RWPE2 (cell line): ENCODE measurements at places on chromosomes 6 and 20.

GRCh38 chr20:59483481-59483880, 120.9 kb upstream of the PHACTR3 start:
- DNase-seq = peak; percentile 59

DNA sequence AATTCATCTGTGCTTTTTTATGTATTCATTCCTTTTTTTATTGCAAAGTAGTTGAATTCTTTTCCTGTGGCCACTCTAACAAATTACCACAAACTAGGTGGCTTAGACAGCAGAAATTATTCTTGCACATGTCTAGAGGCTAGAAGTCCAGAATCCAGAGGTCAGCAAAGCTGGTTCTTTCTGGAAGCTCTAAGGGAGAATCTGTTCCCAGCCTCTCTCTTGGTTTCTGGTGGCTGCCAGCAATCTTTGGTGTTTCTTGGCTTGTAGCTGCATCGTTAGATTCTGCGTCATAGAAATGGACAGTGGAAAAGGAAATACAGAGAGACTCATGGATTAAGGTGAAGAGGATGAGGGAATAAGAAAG, 39.3 kb downstream of the GSTA2 start:
- no peak for DNase-seq

DNA sequence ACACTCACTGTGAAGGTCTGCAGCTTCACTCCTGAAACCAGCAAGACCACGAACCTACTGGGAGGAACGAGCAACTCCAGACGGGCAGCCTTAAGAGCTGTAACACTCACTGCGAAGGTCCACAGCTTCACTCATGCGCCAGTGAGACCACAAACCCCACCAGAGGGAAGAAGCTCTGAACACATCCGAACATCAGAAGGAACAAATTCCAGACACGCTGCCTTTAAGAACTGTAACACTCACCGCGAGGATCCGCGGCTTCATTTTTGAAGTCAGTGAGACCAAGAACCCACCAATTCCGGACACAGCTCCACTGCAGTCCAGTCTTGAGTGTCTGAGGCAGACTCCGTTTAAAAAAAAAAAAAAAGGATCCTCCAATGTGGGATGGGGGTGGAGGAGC, 60.4 kb upstream of the ERVFRD-1 start:
- DNase-seq = no peak

DNA sequence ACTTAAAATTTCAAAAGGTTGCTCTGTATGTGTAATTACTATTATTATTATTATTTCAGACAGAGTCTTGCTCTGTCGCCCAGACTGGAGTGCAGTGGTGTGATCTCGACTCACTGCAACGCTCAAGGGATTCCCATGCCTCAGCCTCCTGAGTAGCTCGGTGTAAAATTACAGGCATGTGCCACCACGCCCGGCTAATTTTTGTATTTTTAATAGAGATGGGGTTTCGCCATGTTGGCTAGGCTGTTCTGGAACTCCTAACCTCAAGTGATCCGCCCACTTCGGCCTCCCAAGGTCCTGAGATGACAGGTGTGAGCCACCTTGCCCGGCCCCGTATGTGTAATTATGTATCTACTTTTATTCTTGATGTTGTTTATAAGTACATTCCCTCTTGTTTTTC, 65.3 kb upstream of the ZNF217 start:
- DNase-seq = no peak

DNA sequence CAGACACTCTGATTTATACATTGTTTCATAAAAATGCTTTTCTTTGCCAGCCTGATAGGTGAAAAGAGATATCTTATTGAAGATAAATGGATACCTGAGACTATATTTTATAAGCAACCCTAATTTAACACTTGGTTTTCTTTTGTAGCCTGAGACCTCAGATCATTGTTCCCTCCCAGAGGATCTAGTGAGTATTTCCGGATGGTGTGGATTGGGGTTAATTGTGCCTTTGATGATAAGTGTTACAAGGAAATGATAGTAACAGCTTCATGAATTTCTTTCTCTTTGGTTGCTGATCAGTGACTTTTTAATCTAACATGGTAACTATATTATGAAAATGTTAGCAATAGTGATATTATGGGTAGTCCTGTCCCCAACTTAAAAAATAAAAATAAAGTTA, 30.4 kb downstream of the KDM1B start:
- no peak for DNase-seq

- DNase-seq = no peak
Observed at GRCh38 chr6:33630014-33630413, 8.9 kb downstream of the ITPR3 start.

- no peak for DNase-seq
Observed at GRCh38 chr6:88301888-88302768, 136.0 kb upstream of the CNR1 start.

DNA sequence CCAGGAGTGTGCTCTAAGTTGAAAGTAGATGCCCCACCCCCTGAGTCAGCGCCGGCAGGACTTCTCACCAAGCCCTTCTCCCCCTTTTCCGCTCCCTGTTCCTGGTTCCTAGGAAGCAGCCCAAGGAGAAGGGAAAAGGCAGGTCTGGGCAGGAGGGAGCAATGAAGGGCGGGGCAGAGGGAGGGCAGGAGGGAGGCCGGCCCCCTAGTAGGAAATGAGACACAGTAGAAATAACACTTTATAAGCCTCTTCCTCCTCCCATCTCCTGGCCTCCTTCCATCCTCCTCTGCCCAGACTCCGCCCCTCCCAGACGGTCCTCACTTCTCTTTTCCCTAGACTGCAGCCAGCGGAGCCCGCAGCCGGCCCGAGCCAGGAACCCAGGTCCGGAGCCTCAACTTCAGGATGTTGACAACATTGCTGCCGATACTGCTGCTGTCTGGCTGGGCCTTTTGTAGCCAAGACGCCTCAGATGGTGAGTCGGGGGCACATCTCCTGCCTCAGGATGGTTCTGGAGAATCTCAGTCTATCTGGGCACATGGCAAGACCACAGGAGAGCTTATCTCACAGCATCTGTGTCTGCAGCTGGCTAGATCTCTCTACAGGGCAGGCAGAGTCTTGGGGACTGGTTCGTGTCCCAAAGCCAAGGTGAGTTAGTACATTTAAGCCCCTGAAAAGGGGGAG, at the start of gene PROCR:
Gene PROCR (plus strand): TSS at position 320 of the 681 bp plus-strand sequence. CDS start 83 bp downstream, at position 403.
- peak; percentile 100 for DNase-seq

DNA sequence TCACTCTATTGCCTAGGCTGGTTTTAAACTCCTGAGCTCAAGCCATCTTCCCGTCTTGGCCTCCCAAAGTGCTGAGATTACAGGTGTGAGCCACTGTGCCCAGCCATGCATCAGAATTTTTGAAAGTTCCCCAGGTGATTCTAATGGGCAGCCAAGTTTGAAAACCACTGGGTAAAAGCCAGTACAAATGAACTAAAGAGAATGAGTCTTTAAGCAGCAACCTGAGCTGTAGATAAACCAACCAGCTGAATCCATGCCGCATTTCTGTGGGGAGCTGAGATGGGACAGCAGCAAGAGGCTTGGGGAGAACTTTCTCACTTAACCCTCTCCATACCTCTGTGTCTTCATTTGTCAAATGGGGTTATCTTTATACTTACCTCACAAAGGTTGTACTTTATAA, 67.5 kb downstream of the VEGFA start:
- no peak for DNase-seq

- DNase-seq = no peak
Observed at GRCh38 chr6:139442188-139442671, 67.8 kb upstream of the CITED2 start.

GRCh38 chr6:101393829-101394251, 332 bp downstream of the GRIK2 start:
- DNase-seq = no peak

DNA sequence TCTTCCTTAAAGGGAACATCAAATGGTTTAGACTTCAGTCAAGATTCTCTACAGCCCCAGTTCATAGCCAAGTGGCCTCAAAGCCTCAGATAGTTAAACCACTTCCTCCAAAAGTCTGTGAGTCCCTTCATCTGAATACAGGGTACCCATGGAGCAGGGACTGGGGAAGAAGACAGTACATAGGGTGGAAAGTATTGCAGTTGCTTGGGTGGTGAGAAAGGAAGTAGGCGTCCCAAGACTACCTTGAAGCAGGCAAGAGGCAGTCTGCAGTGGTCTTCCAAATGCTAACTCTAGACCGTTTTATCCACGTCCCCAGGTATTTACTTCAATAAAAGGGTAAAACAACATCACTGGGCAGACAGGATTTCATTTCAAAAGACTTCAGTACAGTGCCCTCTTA, 2.0 kb downstream of the FYN start:
- no peak for DNase-seq

GRCh38 chr20:61684583-61685235, 381.0 kb downstream of the TAF4 start:
- no peak for DNase-seq

DNA sequence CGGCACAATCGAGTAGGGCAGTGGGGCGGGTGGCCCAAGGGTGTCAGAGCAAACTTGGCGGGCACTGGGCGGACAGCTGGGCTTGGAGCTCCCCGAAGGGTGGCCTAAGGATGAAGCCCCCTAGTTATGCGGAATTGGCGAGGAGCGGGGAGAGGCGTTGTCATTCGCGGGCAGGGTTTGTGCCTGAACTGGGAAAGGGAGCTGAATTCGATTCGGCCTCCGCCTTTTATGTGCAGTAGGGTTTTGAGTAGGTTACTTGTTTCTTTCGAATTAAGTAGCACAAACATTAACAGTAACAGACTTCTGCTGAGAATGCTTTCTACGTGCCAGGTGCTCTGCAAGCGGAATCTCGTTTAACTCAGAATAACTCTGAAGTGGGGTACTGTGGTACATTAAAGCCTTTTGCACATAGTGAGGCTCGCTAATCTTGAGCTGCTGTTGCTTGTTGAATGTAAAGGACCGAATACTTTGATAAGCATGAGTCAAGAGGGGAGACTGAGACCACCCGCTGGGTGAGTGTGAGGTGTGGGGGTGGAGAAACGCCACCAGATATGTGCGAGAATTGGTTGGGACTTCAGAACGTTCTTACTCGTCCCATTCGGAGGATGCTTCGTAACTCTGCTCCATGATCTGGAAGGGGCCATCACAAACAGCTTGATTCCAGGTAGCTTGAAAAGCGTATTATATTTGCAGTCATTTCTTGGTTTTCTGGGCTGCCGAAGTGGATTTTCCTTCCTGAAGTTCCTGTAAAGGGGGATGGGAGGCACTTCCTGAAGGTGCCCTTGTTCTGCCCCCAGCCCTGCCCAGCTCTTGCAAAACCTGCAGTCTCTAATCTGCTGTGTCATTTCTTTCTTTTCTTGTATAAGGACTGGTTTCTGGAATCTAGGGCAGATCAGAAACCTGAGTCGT, 833 bp downstream of the RAB5IF start:
- DNase-seq = no peak

DNA sequence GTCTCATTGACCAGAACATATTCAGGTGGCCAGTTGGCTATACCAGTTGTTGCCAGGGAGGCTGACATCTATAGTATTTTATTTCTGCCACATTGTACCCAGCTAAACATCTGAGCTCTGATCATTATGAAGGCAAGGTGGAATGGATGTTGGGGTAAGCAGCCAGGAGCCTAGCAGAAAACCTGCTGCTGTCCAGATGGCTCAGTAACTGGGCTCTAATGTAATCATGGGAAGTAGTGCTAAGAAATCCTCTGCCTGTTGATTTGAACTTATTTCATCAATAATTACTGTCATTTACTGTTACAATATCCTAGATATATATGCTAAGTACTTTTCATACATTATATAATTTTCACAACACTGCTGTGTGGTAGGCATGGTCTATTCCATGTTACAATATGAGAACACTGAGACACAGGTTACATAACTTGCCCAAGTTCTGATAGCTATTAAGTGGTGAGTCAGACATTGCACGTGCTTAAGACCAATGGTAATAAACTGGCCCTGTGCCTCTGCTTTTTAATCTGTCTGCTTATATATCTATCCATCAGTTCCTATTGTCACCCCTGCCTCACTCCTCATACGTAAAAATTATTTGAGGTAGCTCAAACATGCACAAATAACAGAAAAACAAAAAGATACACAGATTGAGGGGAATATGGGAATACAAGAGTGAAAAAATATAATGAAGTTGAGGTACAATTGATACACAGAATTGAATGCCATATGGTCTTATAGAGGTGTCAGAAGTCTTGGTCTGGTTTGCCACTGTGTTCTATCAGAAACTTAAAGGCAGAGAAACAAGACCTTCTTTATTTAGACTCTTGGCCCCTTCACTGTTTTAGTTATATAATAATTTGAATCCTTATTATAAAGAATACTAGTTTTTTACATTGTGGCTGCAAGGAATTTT, 25.2 kb downstream of the TBPL1 start:
- no peak for DNase-seq

- no peak for DNase-seq
Observed at GRCh38 chr20:63000958-63001357, 5.8 kb downstream of the BHLHE23 start.

- DNase-seq = no peak
Observed at GRCh38 chr6:26296857-26297648, 67.9 kb upstream of the BTN3A2 start.

DNA sequence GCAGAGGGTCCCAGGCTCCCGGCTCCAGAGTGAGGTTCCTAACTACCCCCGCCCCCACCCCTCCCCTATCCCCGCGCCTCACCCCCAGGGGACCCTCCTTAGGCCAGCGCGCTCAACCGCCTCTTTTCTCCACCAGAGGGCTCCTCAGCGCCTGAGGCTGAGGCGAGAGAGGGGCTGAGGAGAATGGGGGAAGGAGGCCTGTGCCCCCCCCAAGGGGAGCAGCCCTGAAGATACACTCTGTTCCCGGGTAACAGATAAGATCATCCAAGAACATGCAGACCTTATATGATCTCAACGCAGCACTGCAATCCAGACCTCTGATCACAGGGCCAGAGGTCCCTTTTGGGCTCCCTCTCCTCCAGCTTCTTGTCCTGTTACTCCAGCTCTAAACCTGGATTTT, 43.3 kb upstream of the MRPS10 start:
- no peak for DNase-seq

GRCh38 chr20:38278763-38279162, 18.2 kb upstream of the KIAA1755 start:
- peak; percentile 33 for DNase-seq
